ENCODE measurements at places on chromosomes 7 and 10.

DNA sequence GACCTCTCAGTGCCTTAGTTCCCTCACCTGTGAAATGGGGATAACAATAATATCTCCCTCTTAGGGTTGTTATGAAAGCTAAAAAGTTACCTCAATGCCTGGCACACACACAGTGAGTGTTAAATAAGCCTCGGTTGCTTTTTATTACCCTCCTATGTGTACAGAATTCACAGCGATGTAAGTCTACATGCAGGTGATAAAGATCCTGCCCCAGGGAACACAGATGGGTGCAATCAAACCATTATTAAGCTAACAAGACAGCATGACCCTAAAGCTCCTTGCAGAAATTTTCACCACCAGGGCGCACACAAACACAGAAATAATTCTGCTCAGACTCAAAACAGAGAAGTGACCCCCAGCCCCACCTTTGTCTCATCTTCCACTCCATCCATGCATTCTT, 261.9 kb downstream of the SNX10 start:
- no peak for DNase-seq

DNA sequence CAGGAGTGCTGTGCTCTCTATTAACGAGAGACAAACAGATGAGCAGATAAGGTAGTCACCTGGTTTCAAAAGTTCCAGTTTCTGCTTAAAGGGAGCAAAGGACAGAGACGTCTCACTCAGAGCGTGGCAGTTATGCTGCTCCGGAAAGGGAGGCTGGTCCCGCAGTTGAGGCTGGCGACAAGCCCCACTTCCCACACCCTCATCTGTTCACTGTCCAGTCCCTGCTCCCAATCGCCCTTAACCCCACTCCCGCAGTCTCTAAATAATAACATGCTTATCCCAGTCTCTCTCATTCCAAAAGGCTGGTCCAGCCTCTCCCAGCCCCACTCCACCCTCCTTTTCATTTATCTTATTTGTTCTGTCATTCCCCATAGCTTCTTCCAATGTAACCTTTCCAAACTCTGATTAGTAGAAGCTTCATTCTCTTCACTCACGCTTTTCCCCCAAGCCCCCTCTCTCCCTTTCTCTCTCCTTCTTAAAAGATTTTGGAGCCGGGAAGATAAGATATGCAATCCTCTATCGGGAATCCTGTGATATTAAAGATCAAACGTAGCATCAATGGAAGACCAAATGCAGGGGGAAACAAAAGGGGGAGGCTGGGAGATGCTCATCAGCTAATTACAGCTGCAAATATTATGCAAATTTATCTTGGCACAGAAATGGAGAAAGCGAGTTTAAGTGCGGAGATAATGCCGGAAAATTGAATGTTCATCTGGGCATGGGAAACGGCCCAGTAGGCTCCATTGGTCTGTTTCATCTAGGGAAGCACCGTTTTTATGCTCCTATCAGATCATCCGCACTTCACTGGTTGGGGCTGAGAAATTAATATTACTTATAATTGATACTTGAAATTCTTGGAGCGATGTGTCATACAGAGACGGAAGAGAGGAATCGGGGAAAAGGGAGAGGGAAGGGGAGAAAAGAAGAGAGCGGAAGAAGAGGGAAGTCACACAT, 16.3 kb upstream of the GATA3 start:
- peak; percentile 9 for DNase-seq

- DNase-seq, result no peak
Measured at GRCh38 chr10:4391683-4392082, 434.3 kb upstream of the AKR1E2 start.

- no peak for DNase-seq
Measured at GRCh38 chr7:143265017-143265693, 1.9 kb downstream of the GSTK1 start.

DNA sequence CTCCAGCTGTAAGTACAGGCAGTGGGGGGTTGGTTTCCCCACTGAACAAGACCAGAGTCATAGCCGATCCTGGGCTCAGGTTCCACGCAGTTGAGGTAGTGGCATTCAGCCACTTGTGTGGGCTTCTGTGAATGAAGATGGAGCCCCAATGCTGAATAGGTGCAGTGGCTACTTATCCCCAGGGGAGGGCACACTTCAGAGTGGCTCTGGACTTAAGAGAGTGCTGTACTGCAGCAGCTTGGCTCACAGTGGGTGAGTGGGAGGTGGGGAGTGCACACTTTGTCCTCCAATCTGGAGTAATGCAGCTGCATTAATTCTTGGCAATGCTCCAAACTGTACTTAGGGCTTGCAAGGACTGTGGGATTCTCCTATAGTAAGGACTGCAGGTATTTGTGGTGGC, 81.9 kb downstream of the BUB3 start:
- DNase-seq, result no peak

- no peak for DNase-seq
Measured at GRCh38 chr7:4001742-4002141, 680.4 kb upstream of the FOXK1 start.

DNA sequence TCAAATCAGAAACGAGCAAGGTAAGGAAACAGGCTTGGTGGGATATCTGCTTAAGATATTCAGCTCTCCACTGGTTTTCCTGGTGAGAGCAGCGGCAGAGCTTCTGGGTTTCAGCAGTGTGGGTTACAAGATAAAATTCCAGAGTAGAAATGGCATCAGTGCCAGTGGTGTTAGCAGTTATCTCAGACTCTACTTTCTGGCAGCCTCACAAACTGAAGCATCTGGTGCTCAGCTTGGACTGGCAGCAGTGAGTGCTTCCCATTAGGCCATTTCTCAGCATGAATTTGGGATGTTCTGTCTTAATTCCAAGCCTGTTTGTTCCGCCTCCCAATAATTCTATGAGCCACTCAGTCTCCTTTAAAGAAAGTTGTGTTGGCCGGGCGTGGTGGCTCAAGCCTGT, 6.9 kb upstream of the GSTO2 start:
- no peak for DNase-seq

DNA sequence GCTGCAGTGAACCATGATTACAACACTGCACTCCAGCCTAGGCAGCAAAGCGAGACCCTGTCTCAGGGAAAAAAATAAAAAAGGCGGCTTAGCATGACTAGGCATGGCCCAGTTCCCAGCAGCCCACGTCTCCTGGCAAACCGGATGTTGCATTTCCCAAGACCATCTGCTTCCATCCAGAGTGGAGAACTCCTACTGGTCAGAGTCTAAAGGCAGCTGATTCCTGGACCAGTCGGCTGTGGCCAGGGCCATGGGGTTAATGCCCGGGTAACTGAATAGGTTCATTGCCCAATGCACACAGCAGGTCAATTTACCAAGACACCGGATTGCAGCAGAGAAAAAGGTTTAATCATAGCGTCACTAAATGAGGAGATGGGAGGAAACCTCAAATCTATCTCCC, 133.1 kb downstream of the MYL10 start:
- no peak for DNase-seq

DNA sequence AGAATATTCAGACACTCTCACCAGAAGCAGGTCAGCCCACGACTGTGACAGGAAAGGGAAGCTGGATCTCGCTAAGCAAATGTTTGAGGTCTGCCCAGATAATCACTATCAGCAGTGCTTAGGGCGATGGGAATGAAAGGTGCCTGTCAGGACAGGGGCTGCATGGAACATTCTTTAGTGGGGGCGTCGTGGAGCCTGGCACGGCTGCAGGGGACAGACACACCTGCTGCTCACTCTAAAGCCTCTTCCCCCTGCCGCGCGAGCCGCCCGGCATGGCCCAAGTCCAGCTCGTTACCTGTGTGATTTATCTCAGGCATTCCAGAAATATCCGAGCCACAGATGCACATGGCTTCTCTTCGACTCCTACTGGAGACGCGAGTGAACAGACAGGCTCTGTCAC, 235.5 kb downstream of the GLRX3 start:
- DNase-seq, result no peak

- DNase-seq, result no peak
Measured at GRCh38 chr10:60970526-60970925, 26.5 kb upstream of the RHOBTB1 start.

GRCh38 chr10:32326680-32327363, 20.1 kb downstream of the EPC1 start:
- no peak for DNase-seq

- no peak for DNase-seq
Measured at GRCh38 chr10:35289198-35289597, 47.1 kb upstream of the CCNY start.

DNA sequence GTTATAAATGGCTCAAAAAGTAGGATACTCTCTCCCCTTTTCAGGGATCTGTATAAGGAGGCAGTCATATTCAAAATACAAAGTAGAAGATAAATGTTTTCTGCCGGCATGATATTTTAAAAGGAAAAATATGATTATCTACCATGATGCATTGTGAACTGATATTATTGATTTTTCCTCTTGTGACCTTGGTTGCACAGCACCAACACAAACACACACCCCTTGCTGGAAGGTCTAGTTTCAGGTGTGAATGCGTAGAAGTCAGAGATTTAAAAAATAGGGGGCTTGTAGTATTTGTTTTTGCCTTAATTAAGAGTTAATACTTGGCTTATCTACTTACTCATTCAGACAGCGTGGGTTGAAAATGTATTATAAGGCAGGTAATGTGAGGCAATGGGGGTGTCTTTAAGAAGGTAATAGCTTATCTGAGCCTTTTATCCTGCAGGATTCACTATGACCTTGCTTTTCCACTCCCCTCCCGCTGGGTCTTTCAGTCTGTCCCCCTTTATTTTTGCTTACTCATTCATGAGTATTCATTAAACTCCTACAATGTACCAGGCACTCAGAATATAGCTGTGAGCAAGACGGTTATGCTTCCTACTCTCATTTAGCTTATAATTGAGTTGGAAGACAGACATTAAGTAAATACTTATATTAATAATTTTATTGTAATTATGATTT, 390.6 kb downstream of the SDK1 start:
- DNase-seq, result no peak

DNA sequence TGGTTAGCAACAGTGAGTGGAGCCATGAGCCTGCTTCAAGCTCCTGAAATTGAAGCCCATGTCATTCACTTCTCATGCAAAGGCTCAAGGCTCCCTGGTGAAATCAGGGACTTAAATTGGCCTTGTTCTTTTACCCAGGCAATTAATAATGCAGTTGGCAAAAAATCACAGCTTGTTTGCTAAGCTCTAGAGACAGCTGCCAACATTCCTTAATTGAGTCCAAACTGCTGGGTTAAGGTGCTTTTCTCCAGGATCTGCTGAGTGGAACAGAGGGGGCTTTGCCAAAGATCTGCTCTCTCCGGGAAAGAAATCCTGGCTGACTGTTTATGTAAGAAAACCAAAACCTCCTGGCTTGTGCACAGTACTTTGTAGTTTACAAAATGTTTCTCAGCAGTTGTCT, 257.6 kb upstream of the GHITM start:
- DNase-seq, result no peak

DNA sequence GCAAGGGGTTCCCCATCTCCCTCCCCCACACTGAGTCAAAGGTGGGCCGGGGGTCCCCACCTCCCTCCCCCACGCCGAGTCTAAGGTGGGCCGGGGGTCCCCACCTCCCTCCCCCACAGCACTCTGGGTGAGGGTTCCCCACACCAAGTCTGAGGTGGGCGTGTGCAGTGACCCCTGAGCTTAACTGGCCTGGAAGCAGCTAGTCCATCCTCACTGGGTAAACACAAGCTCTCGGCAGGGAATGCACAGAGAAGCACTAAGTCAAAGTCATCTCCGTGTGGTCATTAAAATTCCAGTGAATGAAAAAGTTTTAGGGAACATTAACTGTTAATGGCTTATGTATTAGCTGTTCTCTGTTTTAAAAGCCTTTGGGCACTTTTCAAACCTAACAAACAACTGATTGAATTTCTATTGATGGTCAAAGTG, 43.7 kb upstream of the PRKAR1B start:
- no peak for DNase-seq

DNA sequence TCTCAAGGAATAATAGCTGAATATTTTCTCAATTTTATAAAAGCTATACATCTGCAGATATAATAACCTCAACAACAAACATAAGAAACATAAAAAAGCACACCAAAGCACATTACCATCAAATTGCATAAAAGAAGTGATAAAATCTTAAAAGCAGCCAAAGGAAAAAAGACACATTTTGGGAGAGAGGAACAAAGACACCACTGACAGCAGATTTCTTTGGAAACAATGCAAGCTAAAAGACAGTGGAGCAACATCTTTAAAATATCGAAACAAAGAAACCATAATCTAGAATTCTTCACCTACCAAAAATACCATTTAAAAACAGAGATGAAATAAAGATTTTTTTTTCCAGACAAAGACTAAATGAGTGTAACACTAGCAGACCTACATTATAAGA, 55.7 kb upstream of the TEX47 start:
- DNase-seq, result no peak

DNA sequence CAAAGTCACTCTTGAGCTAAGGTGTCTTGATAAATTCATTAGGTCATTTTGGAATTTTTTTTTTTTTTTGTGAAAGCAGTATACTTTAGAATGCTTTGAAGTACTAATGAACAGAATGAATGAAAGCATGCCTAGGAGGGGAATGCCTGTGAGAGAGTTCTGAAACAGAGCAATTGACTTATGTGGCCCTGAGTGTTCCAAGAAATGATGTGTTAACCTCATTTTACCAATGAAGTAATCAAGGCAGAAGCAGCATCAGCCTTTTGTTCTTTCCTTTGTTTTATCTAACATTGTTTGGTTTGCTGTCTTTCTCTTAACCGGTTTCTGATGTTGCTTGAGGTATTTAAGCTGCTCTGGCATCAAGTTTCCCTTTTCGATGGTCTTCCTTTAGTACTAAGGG, 154.6 kb upstream of the HGF start:
- no peak for DNase-seq

GRCh38 chr7:23062452-23062851, 43.1 kb upstream of the KLHL7 start:
- no peak for DNase-seq

DNA sequence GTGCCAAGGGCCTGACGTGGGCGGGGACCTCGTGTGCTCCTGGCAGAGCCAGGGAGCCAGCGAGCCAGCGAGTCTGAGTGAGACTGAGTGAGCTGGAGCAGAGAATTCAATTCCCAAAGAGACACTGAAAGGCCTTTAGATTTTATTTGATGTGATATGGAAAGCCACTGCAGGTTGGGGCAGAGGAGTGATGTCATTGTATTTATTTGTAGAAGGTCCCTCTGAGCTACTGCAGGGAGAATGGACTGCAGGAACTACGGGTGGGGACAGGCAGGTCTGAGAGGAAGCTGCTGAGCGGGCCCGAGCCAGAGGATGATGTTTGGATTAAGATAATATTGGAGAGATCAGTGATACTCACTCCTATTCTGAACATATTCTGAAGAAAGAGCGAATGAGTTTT, 445.8 kb upstream of the ANKRD30A start:
- DNase-seq, result no peak

DNA sequence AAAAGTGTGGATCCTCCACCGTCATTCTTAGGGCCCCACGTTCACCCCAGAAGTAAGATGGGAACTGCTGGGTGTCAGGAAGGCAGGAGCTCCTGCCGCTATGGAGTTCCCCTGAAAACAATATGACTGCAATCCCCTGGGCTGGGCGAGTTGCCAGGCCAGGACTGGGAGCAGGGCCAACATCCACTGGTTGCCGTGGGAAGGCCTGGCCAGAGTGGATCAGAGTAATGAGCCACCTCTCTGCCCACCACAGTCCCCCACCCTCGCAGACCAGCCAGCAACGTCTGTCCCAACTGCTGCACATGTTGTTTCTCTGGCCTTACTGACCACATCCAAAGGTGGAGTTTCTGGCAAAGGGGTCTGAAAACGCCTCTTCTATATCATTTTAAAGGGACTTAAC, 86.6 kb downstream of the STRA8 start:
- DNase-seq, result peak; percentile 8

All from hematopoietic multipotent progenitor cell (in vitro differentiated cells).